CD14-positive monocyte (primary cell): ENCODE measurements at places on chromosomes 4 and X. TPM values are rescaled to one million over a fixed set of nuclear protein-coding genes. Genes with fewer than 3 reads are reported as not detected.
A peak's percentile ranks its signal among the peaks of the same experiment; 100 is the strongest.

- DNase-seq, result no peak
These were observed 128.4 kb downstream of the ZMAT1 start for GRCh38 chrX:101803451-101803850.

GRCh38 chr4:7540206-7540605, 105.5 kb upstream of the PSAPL1 start:
- peak; percentile 26 for DNase-seq

The STK32B gene
- polyA plus RNA-seq, result 0.61 TPM

The CPE gene
- 0.03 and 0.13 TPM in 2 replicates for polyA plus RNA-seq

GRCh38 chr4:16757080-16757521, 141.3 kb downstream of the LDB2 start:
- DNase-seq, result no peak

GRCh38 chr4:30722092-30722358, 1.9 kb downstream of the PCDH7 start:
- no peak for DNase-seq

DNA sequence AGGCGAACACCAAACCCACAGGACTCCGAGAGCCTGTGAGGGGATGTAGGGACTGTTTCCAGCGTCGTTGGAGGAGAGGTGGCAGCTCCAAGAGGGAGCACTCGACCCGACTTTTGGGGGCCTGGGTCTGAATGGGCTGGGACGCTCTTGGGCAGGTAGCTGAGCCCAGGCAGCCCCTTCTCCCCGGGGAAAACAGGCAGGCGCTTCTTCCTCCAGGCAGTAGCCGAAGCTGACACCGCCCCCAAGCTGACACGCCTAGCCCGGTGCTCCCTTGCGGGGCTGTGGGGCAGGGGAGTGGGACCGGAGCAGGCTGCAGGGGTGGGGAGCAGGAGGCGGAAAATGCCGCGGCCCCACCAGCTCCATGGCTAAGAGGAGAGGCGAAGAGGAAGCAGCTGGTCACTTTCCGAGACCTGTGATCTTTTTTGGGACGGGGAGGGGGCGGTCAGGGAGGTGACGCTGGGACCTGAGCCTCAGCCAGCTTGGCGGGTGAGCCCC, 4.2 kb downstream of the NKX1-1 start:
- no peak for DNase-seq

The NXF2 gene
- not detected for polyA plus RNA-seq

DNA sequence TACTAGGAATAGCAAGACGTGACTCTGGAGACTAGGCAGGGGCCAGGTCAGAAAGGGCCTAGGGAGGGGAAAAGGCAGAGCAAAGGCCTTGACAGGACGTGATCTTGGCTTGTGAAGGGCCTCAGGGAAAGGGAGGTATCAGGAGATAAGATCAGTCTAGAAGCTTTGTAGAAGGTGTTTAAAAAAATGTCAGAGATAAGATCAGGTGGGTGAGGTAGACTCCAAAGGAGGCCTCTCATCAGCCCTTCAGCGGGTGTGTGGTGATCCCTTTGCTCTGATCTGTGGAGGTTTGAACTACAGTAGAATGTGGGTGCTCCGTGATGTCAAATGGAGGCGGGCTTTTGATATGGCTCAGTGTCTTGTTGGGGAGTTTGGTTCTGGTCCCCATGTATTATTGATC, 78.8 kb upstream of the PRPS1 start:
- no peak for DNase-seq
